IMR-90 (cell line): ENCODE measurements at places on chromosomes 3 and 15. TPM values are rescaled to one million over a fixed set of nuclear protein-coding genes. Genes with fewer than 3 reads are reported as not detected.
A peak's percentile ranks its signal among the peaks of the same experiment; 100 is the strongest.

- no peak for DNase-seq
Measured at GRCh38 chr3:47370887-47371697, 9.7 kb upstream of the PTPN23 start.

DNA sequence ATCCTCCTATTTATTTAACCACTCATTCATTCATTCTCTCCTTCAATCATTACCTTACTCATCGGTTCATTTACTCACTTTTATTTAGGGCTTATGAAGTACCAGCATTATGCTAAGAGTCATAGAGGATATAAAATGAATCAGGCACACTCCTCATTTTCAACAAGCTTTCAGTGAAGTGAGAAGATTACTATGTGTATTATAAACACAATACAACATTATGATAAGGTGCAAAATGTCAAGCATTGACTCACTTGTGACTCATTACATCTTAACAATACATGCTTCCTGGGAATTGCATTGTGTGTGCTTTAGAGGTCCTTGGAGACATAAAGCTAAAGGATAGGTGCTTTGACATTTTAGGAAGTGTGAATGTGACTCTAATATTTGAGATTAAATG, 60.4 kb downstream of the PLAAT1 start:
- DNase-seq: no peak

- DNase-seq: no peak
Measured at GRCh38 chr15:31523655-31524049, 197.0 kb downstream of the KLF13 start.

GRCh38 chr3:195773956-195774537, 37.7 kb downstream of the MUC4 start:
- DNase-seq: no peak

GRCh38 chr3:77041811-77042210, 1.9 kb downstream of the ROBO2 start:
- DNase-seq: no peak

DNA sequence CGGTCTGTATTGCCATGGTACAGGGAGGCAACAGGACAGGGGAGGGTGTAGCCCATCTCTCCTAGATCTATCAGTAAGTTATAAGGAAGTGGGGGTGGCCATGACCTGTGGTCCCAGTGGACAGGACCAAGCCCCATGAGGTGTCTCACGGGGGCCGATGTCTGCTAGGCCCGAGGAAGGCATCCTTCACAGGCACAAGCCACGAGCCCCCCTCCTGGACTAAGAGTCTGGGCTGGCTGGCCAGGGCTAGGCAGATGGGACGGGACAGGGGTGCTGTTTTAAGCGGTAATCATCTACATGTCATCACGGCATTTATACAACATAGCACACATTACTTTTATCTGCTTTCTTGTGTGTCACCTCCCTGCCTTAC, 2.6 kb upstream of the TBC1D2B start:
- DNase-seq: no peak

- DNase-seq: no peak
Measured at GRCh38 chr15:22973286-22973685, 6.9 kb downstream of the CYFIP1 start.

DNA sequence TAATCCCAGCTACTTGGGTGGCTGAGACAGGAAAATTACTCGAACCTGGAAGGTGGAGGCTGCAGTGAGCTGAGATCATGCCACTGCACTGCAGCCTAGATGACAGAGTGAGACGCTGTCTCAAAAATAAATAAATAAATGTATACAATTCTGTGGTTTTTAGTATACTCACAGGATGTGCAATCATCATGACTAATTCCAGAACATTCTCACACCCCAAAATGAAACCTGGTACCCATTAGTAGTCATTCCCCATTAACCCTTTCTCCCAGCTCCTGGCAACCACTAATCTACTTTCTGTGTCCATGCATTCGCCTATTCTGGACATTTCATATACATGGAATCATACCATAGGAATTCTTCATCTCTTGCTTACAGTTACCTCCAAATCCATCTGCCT, 44.5 kb downstream of the LRRFIP2 start:
- DNase-seq: peak; percentile 71

- no peak for DNase-seq
Measured at GRCh38 chr3:36933540-36934296, 11.1 kb downstream of the TRANK1 start.

DNA sequence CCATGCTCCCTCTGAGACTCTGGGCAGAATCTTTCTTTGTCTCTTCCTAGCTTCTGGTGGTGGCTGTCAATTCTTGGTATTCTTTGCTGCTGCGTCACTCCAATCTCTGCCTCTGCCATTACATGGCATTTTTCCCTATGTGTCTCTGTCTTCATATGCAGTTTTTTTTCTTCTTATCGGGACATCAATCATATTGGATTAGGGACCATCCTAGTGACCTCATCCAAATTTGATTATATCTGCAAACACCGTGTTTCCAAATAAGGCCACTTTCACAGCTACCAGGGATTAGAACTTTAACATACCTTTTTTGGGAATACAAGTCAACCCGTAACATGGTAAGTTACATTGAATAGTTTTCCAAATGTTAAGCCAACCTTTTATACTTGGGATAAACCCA, 358.2 kb upstream of the FRG2C start:
- DNase-seq: no peak

- DNase-seq: peak; percentile 65
Measured at GRCh38 chr3:52455283-52456168, at the start of gene NISCH. TSS of gene NISCH (plus strand) at chr3:52455604. CDS start at chr3:52455642, 38 bp downstream.

DNA sequence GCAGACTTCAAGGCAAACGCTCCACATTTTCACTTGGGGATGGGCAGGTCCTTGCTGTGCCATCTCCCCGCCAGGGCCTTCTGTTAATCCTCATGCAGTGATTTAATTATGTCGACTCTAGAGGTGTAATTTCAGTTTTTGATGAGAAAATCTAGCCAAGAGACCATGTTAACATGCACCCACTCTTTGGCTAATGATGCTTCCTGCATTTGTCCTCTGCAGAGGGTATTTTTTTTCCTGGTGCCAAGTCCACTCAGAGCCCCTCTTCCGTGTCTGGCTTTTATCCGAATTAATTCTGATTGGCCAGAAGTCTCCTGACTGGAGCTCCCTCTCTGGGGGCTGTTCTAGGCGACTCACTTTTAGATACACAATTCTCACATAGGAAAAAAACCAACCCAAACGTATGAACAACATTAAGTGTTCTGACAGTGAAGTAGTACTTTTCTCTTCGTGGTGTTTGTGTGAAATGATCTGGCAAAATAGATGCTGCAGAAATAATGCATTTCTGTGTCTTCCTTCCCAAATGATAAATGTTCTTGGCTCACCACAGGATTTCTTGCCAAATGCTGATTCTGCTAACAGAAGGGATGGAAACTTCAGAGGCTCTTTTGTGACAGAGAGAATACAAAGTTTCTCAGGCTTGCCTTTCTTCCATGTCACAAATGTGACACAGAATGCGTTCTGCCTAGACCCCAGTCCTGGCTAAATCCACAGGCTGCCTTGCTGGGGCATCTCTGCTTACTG, 190.0 kb downstream of the CACNA2D3 start:
- DNase-seq: no peak

DNA sequence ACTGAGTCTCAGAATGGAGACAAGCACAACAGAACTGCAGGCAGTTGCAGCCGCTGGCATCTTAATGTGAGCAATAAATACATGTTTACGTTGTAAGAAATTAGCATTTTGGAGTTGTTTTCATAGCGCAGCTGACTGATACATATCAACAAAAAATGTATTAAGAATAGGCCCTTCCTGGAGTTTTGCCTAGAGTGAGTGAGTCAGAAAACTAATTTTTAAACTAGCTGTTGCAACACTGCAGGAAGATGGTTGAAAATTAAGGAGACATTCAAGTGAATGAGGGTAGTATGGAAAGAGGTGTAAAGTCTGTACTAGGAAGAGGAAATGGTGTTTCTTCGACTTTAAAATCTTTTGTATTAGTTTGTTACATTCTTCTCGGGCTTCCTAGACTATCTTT, 39.6 kb upstream of the TIMP4 start:
- peak; percentile 82 for DNase-seq

DNA sequence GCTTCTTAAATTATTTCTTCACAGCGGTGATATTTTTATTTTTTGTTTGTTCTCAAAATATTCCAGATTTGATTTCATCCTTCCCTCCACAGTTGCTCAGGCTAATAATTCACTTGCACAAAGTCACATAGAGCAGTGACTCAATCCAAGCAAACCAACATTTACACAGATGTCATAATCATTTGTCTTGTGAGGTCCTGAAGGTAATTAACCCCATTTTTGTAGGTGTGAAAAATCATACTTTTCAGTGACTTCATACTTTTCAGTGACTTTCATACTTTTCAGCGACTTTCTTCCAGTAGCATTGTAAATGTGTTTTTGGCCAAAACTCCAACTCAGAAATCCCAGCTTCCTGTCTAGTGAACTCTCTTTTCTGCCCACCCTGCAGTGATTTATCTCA, 32.1 kb downstream of the CD200 start:
- no peak for DNase-seq

DNA sequence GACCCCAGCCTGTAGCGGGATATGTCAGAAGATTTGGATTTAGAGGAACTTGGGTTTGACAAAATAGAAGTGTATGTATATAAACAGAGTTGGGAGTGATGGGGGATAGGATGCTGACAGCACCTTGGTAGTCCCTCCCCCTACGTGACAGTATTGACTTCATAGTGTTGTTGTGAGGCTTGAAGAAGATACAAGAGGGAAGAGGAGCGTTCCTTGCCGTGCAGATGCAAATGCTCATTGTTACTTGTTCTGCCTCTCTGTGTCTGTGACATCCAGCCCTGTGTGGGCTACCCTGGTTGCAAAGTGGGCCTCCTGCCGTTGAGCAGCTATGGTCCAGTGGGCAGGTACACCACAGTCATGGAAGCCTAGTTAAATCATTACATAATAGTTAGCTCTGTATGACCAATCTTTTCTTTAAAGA, 45.0 kb downstream of the SMAD3 start:
- DNase-seq: no peak

- no peak for DNase-seq
Measured at GRCh38 chr3:61541694-61542093, 19.7 kb upstream of the PTPRG start.

DNA sequence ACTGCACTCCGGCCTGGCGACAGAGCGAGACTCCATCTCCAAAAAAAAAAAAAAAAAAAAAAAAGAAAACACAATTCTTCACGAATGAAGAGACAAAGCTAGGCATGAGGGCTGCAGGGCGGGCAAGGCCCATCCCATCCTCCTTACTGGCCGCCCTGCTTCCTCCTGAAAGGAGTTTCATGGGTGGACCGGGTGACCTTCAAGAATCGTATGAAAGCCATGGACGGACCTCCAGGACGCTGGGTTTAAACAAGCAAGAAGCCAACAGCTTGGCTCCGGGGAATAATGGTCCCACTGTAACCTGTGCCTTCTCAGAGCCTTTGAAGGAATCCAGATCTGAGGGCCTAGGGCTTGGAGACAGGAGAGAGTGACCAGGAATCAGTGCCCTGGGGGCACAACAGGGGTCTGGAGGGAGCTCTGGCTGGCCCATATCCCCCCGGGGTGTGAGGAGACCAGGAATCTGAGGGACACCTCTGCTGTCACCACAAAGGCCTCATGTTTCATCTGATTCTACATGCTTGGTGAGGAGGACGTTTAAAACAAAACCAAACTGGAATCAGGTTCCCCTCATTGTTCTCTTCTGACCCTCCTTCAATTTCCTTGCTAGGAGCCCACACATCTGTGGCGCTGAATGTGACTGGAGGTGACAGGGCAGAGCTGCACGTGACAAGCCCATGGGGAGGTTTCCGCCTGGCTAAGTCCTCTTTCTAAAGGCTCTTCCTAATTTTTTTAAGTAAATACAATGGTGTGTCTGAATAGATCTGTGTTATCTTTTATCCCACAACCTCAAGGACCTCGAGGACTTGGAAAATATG, 46.1 kb downstream of the WHAMM start:
- no peak for DNase-seq

The CCR4 gene
- total RNA-seq: not detected in 2 replicates

The IL20RB gene
- 0.56 and 0.72 TPM in 2 replicates for total RNA-seq

The CACNA1D gene
- total RNA-seq: under 0.01 TPM in 1 of 2 replicates, not detected in the other

The FOXB1 gene
- total RNA-seq: not detected in 2 replicates

The ADAMTS9 gene
- 1.1 TPM in 2 replicates for total RNA-seq

The RABL3 gene
- 17.0 and 31.1 TPM in 2 replicates for total RNA-seq

The CCRL2 gene
- total RNA-seq: 0.28 and 0.36 TPM in 2 replicates

The SMCO1 gene
- not detected in 2 replicates for total RNA-seq
